ENCODE measurements at places on chromosomes 11 and 22. TPM values are rescaled to one million over a fixed set of nuclear protein-coding genes. Genes with fewer than 3 reads are reported as not detected.

- DNase-seq = no peak
Observed at GRCh38 chr11:64853709-64854108, 9.3 kb upstream of the CDC42BPG start.

Gene RIBC2
- 0.56 TPM for total RNA-seq

DNA sequence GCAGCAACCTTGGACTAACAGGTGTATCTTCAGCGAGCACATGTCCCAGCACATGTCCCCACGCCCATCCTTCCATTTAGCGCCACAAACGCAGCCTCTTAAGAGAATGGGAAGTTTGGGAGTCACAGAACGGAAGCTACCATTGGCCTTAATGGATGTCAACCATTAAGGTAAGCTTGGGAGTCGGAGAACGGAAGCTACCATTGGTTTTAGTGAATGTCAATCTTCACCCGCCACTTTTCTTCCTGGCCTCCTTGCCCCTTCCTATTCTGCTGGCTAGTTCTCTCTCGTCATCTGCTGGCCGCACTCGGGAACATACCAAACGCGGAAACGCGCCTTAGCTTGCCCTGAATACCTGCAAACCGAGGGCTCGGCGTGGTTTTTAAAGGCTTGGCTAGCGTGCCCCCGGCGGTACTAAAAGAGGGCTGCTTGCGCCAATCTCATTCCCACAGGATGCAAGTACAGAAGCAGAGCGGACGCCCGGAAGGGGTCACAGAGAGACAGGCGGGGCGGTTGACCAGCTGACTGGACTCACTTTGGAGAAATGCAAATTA, 24.3 kb downstream of the GLYATL1 start:
- DNase-seq = no peak

- DNase-seq = no peak
Observed at GRCh38 chr11:21412652-21413383, 743.4 kb downstream of the NELL1 start.

Gene MPEG1
- total RNA-seq = not detected

Gene LRRN4CL
- total RNA-seq = 0.39 TPM

- no peak for DNase-seq
Observed at GRCh38 chr11:111229604-111230003, 15.9 kb upstream of the POU2AF2 start.

DNA sequence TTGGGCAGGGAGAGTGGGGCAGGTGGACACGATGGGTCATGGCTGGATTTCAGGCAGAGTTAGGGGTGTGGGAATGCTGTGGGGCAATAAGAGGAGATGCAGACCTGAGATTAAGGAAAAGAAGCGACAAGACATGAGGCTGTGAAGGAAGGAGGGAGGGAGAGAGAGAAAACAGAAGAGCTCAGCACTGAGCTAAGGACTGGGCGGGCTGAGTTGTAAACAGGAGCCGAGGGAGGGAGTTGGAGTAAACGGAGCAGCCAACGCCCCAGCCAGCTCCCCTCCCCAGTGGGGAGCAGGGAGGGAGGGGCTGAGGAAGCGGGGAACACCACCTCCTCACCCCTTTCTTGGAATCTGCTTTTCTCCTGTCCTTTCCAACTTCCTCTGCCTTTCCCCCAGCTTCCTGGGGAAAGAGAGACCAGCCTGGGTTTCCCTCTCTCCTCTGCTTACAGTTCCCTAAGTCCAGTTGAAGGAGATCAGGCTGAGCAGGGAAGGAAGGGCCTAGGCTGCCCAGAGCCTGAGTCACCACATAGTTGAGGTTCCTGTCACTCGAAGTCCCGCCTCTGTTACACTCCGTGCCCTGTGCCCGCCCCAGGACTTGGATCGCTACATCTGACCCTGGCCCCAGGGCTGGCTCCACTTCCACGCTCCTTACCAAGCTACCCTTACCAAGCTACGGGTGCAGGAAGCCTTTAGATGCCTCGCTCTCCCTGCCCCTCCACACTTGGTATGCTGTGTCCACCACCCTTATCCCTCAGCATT, 6.7 kb upstream of the AHNAK start:
- no peak for DNase-seq

- no peak for DNase-seq
Observed at GRCh38 chr11:92861634-92862033, 107.8 kb upstream of the MTNR1B start.

Gene FOLH1
- total RNA-seq = not detected

DNA sequence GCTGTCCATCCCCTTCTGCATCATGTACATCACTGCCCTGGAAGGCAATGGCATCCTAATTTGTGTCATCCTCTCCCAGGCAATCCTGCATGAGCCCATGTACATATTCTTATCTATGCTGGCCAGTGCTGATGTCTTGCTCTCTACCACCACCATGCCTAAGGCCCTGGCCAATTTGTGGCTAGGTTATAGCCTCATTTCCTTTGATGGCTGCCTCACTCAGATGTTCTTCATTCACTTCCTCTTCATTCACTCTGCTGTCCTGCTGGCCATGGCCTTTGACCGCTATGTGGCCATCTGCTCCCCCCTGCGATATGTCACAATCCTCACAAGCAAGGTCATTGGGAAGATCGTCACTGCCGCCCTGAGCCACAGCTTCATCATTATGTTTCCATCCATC, 337 bp downstream of the OR52B6 start:
- no peak for DNase-seq

DNA sequence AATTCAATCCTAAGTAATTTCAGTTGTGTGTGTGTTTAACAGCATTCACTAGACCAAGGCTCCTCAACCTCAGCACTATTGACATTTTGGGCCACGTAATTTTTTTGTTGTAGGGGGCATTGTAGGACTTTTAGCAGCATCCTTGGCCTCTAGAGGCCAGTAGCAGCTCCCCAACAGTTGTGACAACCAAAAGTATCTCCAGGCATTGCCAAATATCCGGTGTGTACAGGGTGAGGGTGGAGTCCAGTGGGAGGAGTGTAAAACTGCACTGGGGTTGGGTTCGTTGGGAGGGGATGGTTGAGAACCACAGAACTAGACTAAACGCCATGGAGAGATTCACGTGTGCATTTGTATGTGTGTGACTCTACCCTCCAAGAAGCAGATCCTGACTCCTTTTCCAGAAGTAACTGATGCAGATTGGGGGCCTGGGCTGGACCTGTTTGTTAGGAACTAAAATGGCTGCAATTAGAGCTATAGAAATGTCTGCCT, 5.9 kb upstream of the PHF21A start:
- no peak for DNase-seq

Gene USP2
- 0.24 TPM for total RNA-seq

DNA sequence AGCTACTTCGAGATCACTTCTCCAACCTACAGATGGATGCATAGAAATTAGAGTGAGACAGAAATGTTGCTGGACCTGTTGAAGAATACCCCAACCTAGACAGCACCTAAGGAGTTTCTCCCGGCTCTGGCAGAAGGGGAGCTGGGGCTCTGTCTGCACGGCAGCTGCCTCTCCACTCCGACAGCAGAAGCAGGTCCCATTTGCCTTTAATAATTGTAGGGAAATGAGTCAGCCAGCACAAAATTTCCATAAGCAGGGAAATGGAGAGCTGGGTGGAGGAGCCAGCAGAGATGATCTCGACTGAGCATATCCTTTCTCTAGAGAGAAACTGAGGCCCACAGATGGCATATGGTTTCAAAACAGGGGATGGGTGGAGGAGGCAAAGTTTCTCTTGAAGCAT, 80.1 kb downstream of the EFCAB6 start:
- DNase-seq = no peak

DNA sequence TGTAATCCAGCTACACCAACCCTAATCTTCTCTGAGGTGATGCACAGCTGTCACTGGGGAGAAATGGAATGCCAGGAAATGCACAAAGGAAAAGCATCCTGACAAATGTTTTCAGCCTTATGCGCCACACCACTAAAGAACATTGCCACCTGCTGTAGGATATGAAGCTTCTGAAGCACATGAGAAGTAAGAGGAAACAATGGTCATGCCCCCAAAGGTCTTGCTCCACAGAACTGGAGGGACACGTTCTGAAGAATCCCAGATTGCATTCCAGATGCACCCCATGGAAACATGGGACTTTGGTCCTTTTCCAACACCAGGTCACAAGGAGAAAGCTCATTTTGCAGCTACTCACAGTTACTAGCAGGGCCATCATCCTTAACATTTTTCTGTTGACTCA, 48.7 kb upstream of the ZBED5 start:
- DNase-seq = no peak

GRCh38 chr22:33883961-33884808, 36.1 kb downstream of the LARGE1 start:
- DNase-seq = no peak

- DNase-seq = no peak
Observed at GRCh38 chr11:124534051-124534450, 9.4 kb downstream of the OR8B12 start.

DNA sequence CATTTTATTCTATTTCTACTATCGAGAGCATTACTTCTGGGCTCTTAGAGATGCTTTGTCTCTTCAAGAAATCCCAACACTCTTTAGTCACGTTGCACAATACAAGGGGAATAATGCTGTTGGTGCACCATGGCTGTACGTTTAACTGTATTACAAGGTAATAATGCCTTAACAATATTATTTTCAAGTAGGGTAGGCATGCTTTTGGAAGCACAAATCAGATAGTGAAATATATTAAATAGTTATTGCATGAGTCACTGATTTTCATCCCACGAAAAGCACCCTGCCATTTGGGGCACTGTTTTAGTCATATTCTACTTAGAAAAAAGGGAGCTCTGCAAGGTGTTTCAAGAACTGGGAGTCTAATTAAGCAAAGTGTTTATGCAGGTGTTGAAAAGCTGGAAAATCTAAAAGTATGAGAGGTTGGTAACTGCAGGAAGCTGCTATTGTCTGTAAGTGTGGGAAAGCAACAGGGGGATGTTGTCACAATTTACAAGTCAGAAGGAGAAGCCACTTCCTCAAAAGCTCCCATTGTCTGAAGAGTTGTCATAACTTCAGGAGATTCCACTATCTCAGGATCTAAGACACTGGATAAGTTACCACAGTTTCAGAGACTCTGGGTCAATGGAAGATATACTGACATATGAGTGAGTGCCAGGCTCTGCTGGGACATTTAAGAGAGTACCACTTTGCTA, 218.2 kb downstream of the JRKL start:
- no peak for DNase-seq

DNA sequence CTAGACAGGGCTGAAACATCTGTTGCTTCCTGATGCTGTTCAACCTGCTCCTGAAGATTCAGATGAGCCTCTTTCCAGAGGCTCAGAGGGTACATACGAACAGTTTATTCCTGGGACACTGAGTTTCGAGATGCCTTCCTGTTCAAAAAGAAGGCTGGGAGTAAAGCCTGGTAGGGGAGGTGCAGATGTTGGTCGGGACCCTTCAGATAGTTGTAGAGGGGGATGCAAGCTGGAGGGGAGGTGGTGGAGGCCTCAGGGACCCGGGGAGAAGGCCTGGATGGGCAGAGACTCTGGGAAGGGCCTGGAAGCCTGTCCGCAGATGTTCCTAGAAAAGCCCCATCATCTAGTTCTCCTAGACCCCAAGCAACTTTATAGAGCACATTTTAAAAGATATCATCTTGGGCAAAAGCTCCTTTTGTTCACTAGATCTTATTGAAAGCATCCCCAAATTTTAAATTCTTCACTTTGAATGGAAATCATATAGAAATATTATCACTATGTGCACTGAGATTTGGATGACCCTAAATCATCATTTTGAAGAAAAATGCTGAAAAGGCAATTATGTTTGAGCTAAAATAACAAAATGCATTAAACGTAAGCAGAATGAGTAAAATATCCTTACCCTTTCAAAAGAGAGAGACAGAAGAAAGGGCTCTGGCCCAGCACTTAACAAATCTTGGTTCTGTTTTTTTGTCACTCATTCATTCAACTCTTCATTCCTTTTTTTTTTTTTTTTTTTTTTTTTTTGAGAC, 41.2 kb downstream of the RTL6 start:
- DNase-seq = peak; percentile 36

- DNase-seq = no peak
Observed at GRCh38 chr11:61812736-61813411, 3.9 kb downstream of the FADS1 start.

GRCh38 chr22:16917144-16918003, 90.6 kb downstream of the GAB4 start:
- no peak for DNase-seq

Gene GP1BB
- 28.6 TPM for total RNA-seq

GRCh38 chr11:116424615-116425261, 348.0 kb downstream of the BUD13 start:
- DNase-seq = no peak

Gene TTC9C
- total RNA-seq = 36.6 TPM

GRCh38 chr11:95699631-95700470, 89.7 kb downstream of the FAM76B start:
- DNase-seq = no peak

Gene TREH
- total RNA-seq = not detected

GRCh38 chr11:118820412-118821357, 29.7 kb upstream of the DDX6 start:
- no peak for DNase-seq

DNA sequence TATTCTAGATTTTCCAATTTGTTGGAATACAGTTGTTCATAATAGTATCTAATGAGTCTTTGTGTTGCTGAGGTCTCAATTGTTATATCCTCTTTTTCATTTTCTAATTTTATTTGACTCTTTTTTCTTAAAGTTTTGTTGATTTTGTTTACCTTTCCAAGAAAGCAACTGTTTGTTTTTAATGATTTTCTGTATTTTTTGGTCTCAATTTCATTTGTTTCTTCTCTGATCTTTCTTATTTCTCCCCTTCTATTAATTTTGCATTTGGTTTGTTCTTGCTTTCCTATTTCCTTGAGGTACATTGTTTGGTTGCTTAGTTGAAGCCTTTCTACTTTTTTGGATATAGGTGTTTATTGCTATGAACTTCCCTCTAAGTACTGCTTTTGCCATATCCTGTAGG, 5.2 kb upstream of the OR52A1 start:
- DNase-seq = no peak

Gene TRIM49
- not detected for total RNA-seq
